Naive thymus-derived CD4-positive, alpha-beta T cell (primary cell): ENCODE measurements at places on chromosomes 11 and 22. TPM values are rescaled to one million over a fixed set of nuclear protein-coding genes. Genes with fewer than 3 reads are reported as not detected.

TIMM10B gene
- 32.8 TPM for polyA plus RNA-seq

SEC14L6 gene
- polyA plus RNA-seq, result not detected

GRCh38 chr11:112179601-112180000 is 4.3 kb downstream of the BCO2 start:
- H3K4me1 ChIP-seq, result peaks cover 6% of the 10 kb centered on the region
- DNase-seq, result no peak

DNA sequence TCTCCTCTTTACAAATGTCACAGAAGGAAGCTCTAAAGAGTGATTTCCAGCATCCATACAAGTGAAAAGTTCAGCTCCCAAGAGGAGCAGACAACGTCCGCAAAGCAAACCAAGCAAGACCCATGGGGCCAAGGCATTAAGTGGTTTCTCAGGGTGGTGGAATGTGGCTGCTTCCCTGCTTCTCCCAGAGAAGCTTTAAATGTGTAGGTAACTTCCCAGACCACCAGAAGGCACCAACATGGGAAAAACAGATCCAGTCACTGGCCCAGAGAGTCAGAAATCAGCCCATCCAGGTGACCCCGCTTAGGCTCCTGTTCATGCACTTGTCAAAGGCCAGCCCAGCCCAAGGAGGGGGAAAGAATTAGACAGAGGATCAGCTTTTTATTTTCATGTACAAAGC is 13.3 kb upstream of the PHF21A start:
- no peaks in the 10 kb centered on the region for H3K27me3 ChIP-seq
- DNase-seq, result no peak
- H3K4me1 ChIP-seq, result no peaks in the 10 kb centered on the region
- no peak overlapping the region for H3K27ac ChIP-seq
- H3K4me3 ChIP-seq, result no peak overlapping the region
